ENCODE measurements at places on chromosomes 7 and 10.

DNA sequence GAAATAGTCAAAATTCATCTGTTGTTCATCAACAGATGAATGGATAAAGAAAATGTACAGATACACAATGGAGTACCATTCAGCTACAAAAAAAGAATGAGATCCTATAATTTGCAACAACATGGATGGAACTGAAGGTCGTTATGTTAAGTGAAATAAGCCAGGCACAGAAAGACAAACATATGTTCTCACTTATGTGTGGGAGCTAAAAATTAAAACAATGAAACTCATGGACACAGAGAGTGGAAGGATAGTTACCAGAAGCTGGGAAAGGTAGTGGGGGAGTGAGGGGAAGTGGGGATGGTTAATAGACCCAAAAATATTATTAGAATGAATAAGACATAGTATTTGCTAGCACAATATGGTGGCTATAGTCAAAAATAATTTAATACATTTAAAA is 70.0 kb upstream of the KCNMA1 start:
- DNase-seq = no peak

- DNase-seq = no peak
Measured at GRCh38 chr10:114629824-114630730, 28.0 kb downstream of the ABLIM1 start.

GRCh38 chr7:129258649-129259389 is 34.0 kb downstream of the AHCYL2 start:
- DNase-seq = no peak

GRCh38 chr10:122056431-122057094 is 67.6 kb downstream of the TACC2 start:
- DNase-seq = no peak

DNA sequence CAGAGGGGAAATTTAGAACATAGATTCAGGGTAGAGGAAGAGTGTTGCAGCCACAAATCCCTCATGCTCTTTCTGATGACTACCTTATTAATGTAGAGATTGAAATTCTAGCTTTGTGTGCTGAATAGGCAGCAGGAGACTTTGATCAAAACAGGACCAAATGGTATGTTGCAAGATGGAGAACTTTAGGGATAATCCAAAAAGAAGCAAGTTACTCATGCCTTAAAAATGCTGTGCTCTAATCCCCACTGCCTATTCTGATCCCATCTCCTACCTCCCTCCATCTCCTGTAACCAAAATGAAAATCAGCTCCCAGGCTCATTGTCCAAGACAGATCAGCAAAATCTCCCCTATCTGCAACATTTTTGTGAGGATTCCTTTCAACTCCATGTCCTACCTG is 31.3 kb downstream of the CH25H start:
- DNase-seq = no peak

- no peak for DNase-seq
Measured at GRCh38 chr7:155764438-155764793, 47.8 kb downstream of the SHH start.

GRCh38 chr10:130025811-130026485 is 61.9 kb upstream of the EBF3 start:
- no peak for DNase-seq

GRCh38 chr7:104442481-104442880 is 114.1 kb downstream of the LHFPL3 start:
- no peak for DNase-seq

DNA sequence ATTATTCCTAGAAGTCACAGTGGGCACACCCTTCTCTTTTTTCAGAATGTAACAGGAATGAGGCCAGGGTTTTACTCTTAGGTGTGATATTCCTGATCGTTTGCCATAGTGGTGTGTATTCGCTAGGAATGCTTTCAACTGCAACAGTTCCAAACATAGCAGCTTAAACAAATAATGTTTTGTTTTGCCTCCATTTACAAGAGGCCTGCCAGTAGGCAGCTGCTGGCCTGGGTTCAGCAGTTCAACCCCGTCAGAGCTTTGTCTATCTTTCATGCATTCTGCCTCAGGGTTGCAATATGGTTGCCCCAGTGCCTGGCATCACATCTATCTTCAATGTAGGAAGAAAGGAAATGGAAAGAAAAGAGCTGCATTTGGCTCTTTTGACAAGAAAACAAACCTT is 21.7 kb upstream of the RET start:
- no peak for DNase-seq

- no peak for DNase-seq
Measured at GRCh38 chr7:35565927-35566326, 129.0 kb downstream of the HERPUD2 start.

DNA sequence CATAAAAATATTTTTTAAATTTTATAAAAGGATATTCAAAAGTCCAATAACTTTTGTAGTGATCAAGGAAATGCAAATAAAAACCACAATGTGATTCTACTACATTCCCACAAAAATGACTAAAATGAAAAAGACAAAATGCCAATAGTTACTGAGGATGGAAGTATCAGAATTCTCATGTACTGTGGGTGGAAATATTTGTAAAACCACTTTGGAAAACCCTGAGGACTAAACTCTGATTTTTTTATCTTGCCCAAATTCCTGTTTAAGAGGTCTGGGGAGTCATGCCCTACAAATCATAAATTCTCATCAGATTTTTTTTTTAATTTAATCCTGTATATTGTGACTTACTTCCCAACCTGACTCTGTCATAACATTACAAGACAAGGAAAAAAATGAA is 9.8 kb upstream of the SEMA3D start:
- no peak for DNase-seq

DNA sequence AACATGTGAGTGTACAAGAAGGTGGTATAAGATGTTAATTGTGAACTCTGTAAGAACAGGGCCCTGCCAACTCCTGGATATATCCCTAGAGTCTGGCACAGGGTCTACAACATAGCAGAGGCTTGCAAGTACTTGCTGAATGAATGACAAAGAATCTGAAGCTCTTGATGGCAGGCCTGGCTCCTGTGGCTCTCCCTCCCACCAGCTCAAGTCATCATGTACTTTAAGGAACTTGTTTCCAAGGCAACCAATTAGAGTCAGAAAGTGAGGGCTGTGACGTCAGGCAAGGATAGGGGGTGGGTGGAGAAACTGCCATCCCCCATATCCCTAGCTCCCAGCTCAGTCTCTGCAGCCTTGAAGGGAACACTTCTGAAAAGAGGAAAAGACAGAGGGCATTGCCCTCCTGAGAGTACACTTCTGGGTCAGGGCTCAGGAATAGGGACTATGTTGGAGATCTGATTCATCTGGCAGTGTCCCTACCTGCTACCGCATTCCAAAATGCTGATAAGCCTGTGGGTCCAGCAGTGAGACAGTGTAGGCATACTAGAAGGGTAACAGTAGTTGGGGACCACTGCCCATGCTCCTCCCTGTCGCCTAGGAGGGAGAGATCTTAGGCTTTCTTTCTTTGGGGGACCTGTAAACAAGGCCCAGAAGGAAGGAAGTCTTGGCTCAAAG is 34.6 kb upstream of the BTRC start:
- no peak for DNase-seq

- no peak for DNase-seq
Measured at GRCh38 chr7:18768256-18768655, 272.7 kb downstream of the HDAC9 start.

DNA sequence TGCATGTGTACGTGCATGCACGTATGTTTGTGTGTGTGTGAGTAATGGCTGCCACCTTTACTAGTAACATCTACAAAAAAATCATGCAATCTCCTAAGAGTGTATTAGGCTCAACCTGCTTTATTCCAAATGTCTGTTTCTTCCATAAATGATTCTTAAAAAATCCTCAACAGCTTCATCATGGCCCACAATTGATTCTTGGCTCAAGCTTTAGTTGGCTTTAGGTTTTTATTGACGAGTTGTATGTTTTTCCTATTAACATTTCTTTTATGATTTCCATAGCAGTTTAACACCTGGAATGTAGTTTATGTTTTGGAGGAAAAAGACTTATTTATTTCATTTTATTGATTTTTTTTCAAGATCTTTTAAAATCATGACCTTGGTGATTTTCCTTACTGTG is 121.9 kb upstream of the RAB18 start:
- DNase-seq = no peak
